ENCODE measurements at places on chromosomes 16 and 17.

DNA sequence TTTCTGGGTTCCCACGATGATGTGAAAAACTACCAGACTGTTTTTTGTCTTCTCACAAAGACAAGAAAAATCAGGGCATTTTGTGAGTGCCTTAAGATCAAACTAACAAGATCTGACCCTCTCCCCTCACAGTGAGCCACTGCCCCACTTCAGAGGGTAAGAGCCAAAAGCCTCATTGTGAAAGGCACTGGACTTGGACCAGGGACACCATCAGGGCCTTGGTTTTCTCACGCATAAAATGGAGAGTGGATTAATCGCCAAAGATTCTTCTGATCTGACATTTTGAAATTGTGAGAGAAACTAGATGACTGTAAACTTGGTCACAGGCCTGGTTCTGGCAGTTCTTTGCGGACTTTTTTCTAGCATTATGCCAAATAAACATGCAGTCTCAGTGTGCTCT lies 21.0 kb upstream of the ENDOV start:
- no peak for DNase-seq

GRCh38 chr17:74001145-74001544 lies 202.3 kb upstream of the RPL38 start:
- no peak for DNase-seq

DNA sequence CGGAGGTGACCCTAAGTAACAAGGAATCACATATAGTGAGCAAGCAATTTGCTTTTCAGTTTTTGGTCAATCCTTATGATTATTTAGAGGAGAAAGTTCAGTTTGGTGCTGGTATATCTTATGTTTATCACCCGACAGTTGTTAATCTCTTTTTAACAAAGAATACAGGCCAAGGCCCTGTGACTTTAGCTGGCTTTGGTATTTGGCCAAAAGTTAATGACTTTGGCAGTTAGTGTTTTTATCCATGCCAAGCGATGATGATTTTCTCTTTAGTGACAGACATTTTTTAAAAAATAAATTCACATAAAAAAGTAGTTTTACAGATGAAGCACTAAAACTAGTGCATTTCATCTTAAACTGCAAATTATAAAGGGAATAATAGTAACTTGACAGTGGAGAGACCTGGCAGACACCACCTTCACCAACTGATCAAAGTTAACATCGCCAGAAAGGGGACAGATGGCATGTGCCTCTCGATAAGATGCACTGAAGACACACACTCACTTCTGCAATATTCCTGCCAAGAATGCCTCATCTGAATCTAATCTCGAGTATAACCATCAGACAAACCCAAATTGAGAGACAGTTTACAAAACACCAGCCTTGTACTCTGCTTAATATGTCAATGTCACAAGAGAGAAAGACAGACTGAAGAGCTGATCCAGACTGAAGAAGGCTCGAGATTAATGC lies 6.9 kb downstream of the DEXI start:
- no peak for DNase-seq

DNA sequence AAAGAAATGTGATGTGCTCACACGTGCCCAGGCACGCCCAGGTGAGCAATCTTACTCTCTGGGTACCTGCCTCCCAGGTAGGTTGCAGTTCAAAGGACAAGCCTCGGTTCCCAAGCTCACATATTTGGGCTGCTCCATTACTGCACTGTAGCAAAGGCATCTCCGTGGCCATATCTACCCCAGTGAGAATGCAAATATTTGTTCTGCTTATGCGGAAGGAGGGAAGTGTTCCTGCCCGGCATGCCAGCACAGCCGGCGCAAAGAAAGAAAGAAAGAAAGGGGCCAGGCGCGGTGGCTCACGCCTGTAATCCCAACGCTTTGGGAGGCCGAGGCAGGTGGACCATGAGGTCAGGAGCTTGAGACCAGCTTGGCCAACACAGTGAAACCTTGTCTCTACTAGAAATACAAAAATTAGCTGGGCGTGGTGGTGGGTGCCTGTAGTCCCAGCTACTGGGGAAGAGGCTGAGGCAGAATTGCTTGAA lies 30.7 kb downstream of the SLC43A2 start:
- no peak for DNase-seq

DNA sequence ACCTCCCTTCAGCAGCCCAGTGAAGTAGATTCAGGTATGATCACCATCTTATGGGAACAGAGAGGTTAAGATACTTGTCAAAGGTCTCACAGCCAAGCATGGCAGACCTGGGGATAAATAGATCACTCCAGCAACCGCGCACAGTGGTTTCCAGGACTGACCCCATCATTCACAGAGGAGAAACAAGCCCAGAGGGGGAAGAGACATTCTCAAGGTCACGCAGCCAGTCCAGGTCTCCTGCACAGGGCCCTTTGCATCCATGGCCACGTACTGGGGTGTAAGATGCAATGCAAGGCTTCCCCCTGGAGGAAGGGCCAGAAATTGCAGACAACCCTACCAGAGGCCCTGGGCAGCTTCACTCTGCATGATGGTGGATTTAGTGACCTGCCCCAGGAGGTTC lies 19.9 kb downstream of the TLE7 start:
- DNase-seq, result peak; percentile 35

DNA sequence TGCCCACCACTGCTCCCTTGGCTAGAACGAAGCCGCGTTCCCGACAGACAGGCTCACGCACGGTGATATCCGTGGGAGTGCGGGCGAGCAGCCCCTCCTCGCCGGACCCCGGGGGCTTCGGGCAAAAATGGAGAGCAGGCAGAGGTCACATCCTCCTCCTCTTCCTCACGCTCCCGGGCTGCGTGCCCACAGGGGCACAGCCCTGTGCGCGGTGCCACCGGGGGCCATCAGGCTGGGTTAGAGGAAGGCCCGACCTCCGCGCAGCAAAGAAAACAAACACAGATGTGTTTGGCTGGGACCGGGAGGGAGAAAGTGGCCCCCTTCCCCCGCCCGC lies 519 bp upstream of the NTN1 start:
- DNase-seq, result no peak

- DNase-seq, result no peak
Observed at GRCh38 chr16:57606147-57606846, 22.1 kb upstream of the ADGRG1 start.

DNA sequence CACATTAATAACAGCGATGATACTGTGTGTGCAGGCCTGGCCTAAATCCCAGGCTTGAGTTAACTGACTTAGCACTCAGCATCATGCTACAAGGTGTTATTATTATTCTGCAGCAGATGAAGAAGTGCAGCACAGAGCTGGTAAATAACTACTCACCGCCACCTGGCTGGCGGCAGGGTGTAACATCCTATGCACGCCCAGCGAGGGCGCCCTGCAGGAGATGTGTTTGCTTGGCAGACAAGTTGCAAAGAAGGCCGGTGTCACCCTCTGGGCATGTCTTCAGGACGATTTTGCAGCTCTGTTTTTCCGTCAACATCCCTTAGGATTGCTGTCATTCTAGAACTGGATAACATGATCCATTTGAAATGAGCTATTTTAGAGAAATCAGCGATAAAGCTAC lies 30.1 kb downstream of the DNAH9 start:
- DNase-seq, result no peak

- DNase-seq, result no peak
Observed at GRCh38 chr17:50582741-50583140, 22.2 kb downstream of the CACNA1G start.

DNA sequence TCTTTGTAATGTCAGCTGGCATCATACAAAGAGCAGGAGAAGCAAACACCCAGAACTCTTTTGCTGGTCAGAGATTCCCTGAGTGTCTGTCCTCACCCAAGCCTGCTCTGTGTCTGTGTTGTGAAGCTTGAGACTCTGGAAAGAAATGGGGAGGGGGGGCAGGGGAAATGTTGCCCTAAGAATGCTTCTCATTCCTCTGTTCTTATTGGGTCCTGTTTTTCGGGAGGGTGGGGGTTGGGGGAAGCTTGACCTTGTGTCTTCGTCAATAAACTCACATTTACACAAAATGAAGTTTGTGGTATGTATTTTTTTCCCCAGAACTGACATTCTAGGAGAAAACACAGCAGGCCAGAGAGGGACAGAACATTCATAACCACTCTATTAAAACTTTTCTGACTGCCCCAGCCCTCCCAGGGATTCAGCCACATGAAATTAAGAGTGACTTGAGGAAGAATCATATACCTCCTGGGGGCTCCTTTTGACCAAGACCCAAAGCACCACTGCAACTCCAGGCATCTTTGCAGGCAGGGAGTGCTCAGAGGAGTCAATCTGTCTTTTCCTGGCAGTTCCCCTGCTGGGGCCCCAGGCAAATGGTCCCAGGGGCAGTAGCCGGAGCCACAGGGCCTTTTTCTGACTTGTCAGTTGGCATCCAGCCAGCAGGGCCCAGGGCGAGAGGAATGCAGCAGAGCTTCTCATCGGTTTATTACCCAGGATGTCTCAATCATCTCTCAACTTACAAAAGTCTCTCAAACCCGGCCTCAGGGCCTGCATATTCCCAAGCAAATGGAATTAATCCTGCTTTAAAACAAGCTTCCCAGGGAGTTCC lies 5.1 kb upstream of the RASL10B start:
- no peak for DNase-seq

DNA sequence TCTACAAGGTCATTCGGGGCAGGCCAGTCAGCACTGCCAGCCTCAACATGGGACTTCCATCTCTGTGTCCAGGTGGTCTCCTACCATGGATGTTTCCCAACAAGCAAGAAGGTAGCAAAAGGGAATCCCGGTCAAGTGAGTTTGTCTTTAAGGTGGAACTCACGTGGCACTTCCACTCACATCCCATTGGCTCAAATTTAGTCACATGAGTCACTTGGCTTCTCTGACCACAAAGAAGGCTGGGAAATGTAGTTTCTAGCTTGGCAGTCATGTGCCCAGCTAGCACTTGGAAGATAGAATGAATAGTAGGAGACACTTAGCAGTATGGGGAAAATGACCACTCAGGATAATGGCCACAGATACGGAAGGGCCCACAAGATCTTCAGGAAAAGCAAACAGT lies 106.6 kb downstream of the AIPL1 start:
- DNase-seq, result peak; percentile 5

GRCh38 chr17:49995055-49995738 lies at the start of gene DLX3:
DLX3 (minus strand) TSS chr17:49995224; CDS start chr17:49994998, 226 bp downstream.
- DNase-seq, result peak; percentile 71

GRCh38 chr17:82058855-82059249 lies 6.8 kb downstream of the DUS1L start:
- DNase-seq, result no peak

DNA sequence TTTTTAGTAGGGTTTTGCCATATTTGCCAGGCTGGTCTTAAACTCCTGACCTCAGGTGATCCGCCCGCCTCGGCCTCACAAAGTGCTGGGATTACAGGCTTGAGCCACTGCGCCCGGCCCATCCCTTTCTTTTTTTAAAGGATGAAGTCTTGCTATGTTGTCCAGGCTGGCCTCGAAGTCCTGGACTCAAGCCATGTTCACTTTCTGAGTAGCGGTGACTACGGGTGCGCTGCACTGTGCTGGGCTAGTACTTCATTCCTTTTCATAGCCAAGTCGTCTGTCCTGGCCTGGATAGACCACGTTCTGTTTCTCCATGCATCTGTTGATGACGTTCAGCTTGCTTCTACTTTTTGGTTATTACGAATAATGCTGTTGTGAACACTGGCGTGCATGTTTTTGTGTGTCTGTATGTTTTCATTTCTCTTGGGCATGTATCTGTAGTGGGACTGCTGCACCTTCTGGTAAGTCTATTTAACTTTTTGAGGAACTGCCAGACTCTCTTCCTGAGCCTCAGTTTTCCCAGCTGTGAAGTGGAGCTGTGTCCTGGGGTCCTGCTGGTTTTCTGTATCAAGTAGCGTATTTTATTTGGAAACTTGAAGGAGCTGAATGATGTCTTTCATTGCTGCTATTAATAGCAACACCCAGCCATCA lies 40.0 kb upstream of the GSE1 start:
- no peak for DNase-seq

DNA sequence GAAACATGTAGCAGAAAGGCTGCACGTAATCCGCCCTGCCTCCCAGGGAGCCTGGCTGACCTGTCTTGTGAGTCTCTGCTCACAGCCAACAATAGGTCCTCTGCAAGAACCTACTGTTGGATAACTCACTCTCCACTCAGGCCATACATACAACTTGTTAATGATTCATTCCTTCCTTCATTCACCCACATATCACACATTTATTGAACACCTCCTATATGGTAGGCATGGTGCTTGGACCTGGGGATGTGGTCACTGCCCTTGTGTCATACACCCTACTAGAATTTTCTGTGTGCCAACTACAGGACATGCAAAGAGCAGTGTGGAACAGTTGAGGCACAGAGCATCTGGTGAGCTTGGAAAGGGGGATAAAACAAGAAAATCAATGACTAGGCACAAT lies 28.1 kb upstream of the HNF1B start:
- no peak for DNase-seq

DNA sequence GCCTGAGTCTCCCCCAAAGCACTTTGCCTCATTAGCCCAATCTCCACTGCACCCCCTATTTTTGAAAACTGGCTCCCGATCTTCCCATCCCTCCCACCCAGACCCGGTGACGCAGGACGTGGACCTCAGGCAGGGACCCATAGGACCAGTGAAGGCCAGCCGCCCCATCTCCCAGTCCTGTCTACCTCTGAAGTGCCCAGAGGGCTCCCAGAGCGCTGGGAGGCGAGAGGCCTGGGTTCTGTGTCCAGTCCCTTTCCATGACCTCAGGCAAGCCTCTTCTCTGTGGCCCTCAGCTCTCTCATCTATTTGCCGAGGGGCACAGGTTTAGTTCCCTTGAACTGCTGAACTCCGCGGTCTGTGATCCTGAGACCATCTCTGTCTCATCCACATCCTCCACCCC lies 714 bp downstream of the TNS4 start:
- no peak for DNase-seq

DNA sequence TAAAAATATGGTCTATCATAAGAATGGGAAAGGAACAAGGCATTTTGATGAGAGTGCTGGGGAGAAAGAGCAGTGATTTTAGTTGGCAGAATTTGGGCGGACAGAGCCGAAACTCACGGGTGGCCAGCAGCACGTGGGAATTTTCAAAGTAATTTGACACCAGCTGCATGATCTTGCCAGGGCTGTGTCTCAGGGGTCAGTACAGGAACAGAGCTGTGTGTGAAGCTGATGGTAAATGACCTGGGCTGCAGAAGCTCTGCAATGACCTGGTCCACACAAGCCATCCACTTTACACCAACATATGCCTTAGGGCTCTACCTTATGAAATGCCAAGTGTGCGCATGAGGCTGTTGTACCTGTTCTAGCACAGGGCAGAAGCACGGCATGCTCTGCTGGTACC lies 112.0 kb downstream of the ZFHX3 start:
- DNase-seq, result no peak

DNA sequence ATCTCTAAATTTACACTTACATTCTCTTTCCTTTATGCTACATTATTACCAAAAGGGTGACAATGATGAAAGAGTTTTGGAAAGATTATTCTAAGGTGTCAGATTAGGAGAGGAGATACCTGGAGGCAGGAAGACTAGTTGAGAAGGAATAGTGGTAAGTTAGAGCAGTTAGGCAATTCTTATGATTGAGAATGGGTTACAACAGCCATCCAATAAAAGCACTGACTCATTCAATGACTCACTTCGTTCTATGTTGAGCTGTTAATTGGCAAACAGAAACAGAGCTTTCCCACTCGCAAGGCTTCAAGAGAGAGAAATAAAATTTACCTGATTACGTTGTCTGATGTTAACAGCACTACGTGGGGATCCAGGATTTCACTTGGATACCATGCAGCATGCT lies 5.8 kb downstream of the NUP88 start:
- no peak for DNase-seq

- DNase-seq, result peak; percentile 91
Observed at GRCh38 chr17:48593840-48594537, 410 bp upstream of the HOXB5 start.

All from NCI-H526 (cell line).